Activated CD8-positive, alpha-beta T cell treated with anti-CD3 and anti-CD28 coated beads for 36 hours (primary cell): ENCODE measurements at places on chromosomes 3 and 15. TPM values are rescaled to one million over a fixed set of nuclear protein-coding genes. Genes with fewer than 3 reads are reported as not detected.

IQCF6 gene
- not detected for total RNA-seq

GRCh38 chr3:127409421-127410136 lies 121.7 kb upstream of the PRR20G start:
- no peak for DNase-seq
- no peaks in the 10 kb centered on the region for H3K4me1 ChIP-seq
- H3K4me3 ChIP-seq = no peak overlapping the region
- no peaks in the 10 kb centered on the region for H3K36me3 ChIP-seq

DNA sequence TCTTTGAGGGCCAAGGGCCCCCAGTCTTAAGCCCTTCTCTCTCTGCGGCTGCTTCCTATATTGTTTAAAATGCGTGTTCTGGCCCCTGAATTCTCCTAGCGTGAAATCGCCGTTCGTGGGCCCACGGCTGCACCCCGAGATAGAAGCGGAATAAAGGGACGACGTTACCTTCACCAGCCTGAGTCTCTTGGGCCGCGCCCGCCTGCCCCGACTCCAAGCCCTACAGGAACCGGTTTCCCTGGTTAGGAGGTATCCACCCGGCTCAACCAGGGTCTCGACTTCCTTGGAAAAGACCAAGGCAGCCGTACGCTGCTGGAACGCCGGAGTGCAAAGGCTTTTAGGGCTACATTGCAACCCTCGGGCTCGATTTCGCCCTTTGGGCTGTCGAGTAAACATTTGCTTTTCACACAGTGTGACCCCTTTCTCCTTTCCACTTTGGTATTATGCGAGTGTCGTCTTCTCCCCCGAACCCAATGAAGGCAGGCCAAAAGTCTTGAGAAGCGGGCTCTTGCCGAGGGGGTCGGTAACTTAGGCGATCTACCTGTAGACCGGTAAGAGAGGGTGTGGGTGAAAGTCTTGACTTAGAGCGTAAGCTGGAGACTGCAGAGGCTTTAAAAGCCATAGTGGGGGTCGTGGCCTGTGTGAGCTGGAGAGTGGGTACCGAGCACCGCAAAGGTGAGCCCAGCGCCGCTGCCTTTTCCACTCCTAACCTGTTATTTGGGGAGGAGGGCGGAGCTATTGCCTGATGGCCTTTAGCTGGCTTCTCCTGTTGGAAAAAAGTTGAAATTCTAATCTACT lies 2.0 kb downstream of the TRIM71 start:
- no peaks in the 10 kb centered on the region for H3K36me3 ChIP-seq
- DNase-seq = no peak
- H3K4me3 ChIP-seq = peak overlapping the region; percentile 40
- no peak overlapping the region for H3K27ac ChIP-seq
- peaks cover 14% of the 10 kb centered on the region for H3K4me1 ChIP-seq
- peaks cover 50% of the 10 kb centered on the region for H3K27me3 ChIP-seq

GRCh38 chr3:186760141-186760833 lies 23.1 kb upstream of the EIF4A2 start:
- no peaks in the 10 kb centered on the region for H3K27me3 ChIP-seq
- H3K36me3 ChIP-seq = peaks cover 8% of the 10 kb centered on the region
- H3K4me3 ChIP-seq = no peak overlapping the region
- no peak overlapping the region for H3K27ac ChIP-seq
- peaks cover 4% of the 10 kb centered on the region for H3K4me1 ChIP-seq

DNA sequence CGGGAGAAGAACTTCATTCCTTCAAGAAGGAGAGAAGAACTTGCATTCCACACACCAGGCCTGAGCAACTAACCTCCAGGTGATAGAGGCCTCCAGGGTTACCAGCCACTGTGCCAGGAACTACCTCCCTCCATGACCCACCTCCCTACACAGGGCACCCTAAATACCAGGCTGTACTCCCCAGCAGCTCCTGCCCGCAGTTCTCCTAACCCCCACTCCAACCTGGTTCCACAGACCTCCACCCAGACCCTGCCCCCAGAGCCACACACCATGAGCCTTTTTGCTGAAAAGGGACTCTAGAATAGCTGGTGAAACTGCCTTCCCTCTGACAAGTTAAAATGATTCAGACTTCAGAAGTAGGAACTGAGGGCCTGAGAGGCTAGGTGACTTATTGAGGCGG lies 8.2 kb downstream of the IGDCC3 start:
- H3K27ac ChIP-seq = no peak overlapping the region
- H3K27me3 ChIP-seq = peaks cover 13% of the 10 kb centered on the region
- H3K4me3 ChIP-seq = no peak overlapping the region
- DNase-seq = no peak
- no peaks in the 10 kb centered on the region for H3K36me3 ChIP-seq

DNA sequence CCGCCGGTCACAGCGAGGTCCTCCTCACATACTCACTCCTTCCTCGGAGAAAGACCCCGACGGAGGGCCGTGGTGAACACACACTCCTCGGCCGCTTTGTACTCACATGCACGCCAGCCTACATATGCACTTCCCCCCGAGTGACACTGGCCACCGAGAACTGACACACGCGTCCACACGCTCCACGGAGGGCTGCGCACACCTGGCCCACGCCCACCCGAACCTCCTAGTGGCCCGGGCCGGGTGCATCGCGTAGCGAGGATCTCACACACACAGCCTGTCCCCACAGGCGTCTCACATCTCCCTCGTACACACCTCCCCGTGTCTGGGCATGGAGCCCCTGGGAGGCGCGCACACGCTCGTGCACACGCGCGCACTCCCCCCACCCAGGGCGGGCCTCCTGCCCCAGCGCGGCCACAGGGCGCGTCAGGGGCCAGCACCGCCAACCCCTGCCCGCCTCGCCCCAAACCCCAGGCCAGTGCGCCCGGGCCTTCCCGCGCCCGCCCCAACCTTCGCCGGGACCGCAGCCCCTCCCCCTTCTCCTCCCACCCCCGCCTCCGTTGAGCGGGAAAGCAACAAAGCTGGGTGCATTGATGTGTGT lies 411 bp upstream of the C3orf70 start:
- peaks cover 30% of the 10 kb centered on the region for H3K27me3 ChIP-seq
- H3K4me1 ChIP-seq = peaks cover 2% of the 10 kb centered on the region
- H3K4me3 ChIP-seq = peak overlapping the region; percentile 67
- no peaks in the 10 kb centered on the region for H3K36me3 ChIP-seq

MCF2L2 gene
- 3.7 TPM for total RNA-seq

LRRC57 gene
- total RNA-seq = 15.1 TPM

EOMES gene
- total RNA-seq = 4.4 TPM

TMOD3 gene
- total RNA-seq = 59.2 TPM

DNA sequence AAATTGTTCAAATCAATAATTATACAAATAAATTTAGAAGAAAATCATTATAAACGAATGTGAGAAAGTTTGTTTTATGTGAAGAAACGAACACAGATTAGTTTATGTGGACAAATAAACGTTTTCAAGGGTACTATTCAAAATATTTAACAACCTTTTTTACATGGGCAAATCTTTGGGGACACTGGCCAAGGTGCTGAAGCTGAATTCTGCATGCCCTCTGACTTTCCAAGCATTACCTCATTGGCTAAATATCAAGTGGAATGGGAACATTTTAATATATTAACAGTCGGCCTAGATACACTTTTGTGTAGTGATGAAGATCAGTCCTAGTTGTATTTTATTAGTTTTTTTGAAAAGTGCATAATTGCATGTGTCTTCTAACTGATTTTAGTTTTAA lies 636.4 kb upstream of the DPPA4 start:
- no peaks in the 10 kb centered on the region for H3K36me3 ChIP-seq
- H3K4me3 ChIP-seq = no peak overlapping the region
- DNase-seq = no peak
- H3K27me3 ChIP-seq = no peaks in the 10 kb centered on the region

DNA sequence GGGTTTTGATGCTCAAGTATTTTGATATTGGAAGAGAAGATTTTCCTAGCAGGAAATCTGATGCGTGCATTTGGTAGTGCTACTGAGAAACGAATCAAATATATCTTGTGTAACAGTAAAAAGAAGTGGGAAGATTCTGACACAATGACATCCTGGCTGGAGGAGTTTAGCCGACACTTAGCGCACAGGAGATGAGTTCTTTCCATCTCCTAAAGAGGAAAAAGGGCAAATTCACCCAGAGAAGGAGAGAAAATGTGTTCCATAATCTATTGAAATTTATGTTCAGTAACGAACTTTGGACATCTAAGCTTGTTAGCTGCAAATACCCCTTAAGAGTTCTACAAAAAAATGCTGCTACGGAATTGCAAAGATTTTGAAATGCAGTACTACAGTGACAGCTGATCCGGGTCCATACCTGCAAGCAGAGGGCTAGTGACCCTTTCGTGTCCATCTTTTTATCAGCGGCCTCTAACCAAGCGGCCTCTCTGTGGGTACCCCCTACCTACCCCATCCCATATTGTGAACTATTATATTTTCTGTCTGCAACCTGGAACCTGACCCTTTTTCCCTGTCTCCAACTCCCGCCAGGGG lies 971 bp downstream of the CPOX start:
- H3K27me3 ChIP-seq = no peaks in the 10 kb centered on the region
- DNase-seq = no peak
- peaks cover 41% of the 10 kb centered on the region for H3K4me1 ChIP-seq
- H3K27ac ChIP-seq = peak overlapping the region; percentile 63
- H3K36me3 ChIP-seq = peaks cover 42% of the 10 kb centered on the region
- H3K4me3 ChIP-seq = peak overlapping the region; percentile 90

- H3K4me1 ChIP-seq = peaks cover 10% of the 10 kb centered on the region
- DNase-seq = no peak
- H3K4me3 ChIP-seq = no peak overlapping the region
Observed at GRCh38 chr3:123953735-123954134, 7.3 kb downstream of the CCDC14 start.

GRCh38 chr15:34304613-34305012 lies 33.0 kb downstream of the SLC12A6 start:
- no peaks in the 10 kb centered on the region for H3K27me3 ChIP-seq
- H3K27ac ChIP-seq = no peak overlapping the region
- DNase-seq = no peak

DNA sequence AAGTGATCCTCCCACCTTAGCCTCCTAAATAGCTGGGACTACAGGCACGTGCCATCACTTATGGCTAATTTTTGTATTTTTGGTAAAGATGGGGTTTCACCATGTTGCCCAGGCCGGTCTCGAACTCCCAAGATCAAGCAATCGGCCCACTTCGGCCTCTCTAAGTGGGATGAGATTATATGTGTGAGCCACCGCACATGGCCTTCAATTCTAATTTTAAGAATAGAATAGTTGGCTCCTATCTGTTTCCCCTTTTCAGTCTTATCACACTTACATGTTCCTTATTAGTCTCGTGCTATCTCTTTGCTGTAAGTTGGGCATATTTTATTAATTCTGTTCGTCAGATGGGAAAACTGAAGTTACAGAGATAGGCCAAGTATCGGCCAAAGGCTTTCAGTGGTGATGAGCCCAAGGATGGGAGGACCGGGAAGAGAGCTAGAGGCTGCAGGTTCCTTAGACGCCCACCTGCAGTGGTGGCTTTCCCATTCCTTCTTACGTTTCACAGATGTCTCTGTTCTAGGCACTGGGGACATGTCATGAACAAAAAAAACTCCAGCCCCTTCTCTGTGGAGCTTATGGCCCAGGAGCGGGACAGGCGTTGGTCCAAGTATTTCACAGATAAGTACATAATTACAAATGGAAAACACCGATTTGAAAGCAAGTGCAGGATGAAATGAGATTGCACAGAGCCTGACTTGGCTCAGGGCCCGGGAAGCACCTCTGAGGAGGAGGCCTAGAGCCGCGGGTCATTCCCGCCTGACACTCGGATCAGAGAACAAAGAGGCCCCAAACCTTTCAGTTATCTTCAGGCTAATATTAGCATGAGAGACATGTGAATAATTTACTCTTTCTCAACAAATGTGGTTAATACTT lies 91.1 kb upstream of the KLF13 start:
- no peaks in the 10 kb centered on the region for H3K27me3 ChIP-seq
- H3K36me3 ChIP-seq = no peaks in the 10 kb centered on the region
- H3K27ac ChIP-seq = no peak overlapping the region
- peaks cover 14% of the 10 kb centered on the region for H3K4me1 ChIP-seq

PYGO1 gene
- not detected for total RNA-seq

CACNA1D gene
- not detected for total RNA-seq

UBA7 gene
- total RNA-seq = 69.9 TPM

CDAN1 gene
- 19.0 TPM for total RNA-seq

GRCh38 chr3:197300361-197300760 lies 1.9 kb upstream of the DLG1 start:
- peaks cover 24% of the 10 kb centered on the region for H3K27me3 ChIP-seq
- no peak overlapping the region for H3K4me3 ChIP-seq
- peaks cover 15% of the 10 kb centered on the region for H3K4me1 ChIP-seq
- H3K36me3 ChIP-seq = peaks cover 10% of the 10 kb centered on the region
- no peak for DNase-seq
- no peak overlapping the region for H3K27ac ChIP-seq

DNA sequence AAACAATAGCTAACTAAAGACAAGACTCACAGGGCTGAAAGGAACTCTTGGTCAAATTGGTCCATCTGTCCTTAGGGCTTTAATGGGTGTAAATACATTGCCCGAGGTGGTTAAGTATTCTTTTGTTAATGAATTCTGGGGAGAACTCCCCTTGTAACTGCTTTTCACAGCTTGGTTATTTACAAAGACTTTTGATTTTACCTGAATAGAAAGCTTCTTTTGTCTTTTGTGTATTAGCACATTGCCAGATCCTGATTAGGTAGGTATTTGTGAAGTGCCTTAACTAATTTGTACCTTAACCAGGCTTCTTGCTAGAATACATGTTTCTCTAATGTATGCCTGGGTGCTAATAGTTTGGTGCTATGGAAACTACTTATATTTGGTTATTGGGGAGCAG lies 14.0 kb downstream of the CHD2 start:
- H3K27ac ChIP-seq = peak overlapping the region; percentile 100
- no peaks in the 10 kb centered on the region for H3K27me3 ChIP-seq
- H3K36me3 ChIP-seq = peaks cover 71% of the 10 kb centered on the region
- peak overlapping the region; percentile 89 for H3K4me3 ChIP-seq

- peak; percentile 81 for DNase-seq
- no peak overlapping the region for H3K27ac ChIP-seq
- H3K36me3 ChIP-seq = no peaks in the 10 kb centered on the region
- peaks cover 31% of the 10 kb centered on the region for H3K4me1 ChIP-seq
Observed at GRCh38 chr15:57559875-57560274, 31.8 kb upstream of the MYZAP start.

IL12A gene
- not detected for total RNA-seq

GRCh38 chr3:39216176-39216790 lies 23.9 kb upstream of the XIRP1 start:
- H3K36me3 ChIP-seq = no peaks in the 10 kb centered on the region
- no peak for DNase-seq
- peaks cover 6% of the 10 kb centered on the region for H3K27me3 ChIP-seq

SNURF gene
- 16.7 TPM for total RNA-seq

GOLGA8B gene
- total RNA-seq = 84.6 TPM

LRRC31 gene
- total RNA-seq = not detected
